ENCODE measurements at places on chromosomes 4 and X. TPM values are rescaled to one million over a fixed set of nuclear protein-coding genes. Genes with fewer than 3 reads are reported as not detected.
A peak's percentile ranks its signal among the peaks of the same experiment; 100 is the strongest.

DNA sequence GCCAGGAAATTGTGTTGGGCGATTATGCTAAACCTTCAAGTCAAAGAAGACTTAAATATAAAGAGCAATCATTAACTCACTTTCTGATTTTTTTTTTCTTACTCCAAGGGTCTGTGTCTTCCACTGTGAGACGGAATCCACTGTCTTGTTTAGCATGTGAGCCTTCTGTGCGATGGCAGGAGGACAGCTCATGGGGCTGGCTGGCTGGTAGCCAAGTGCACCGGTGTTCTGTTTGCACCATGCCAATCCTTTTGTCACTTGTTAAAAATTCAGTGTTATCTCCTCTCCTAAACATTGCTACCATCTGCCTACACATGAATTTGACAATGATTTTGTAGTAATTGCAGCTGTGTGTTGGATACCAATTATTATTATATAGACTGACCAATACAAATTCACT lies 1056.3 kb upstream of the IGFBP7 start:
- H3K36me3 ChIP-seq: no peaks in the 10 kb centered on the region
- H3K4me3 ChIP-seq: no peak overlapping the region
- no peak overlapping the region for H3K27ac ChIP-seq
- H3K4me1 ChIP-seq: no peaks in the 10 kb centered on the region
- no peaks in the 10 kb centered on the region for H3K27me3 ChIP-seq
- no peak for DNase-seq

Gene EPGN
- total RNA-seq: not detected

Gene GPC3
- total RNA-seq: not detected

Gene HSD17B13
- under 0.01 TPM for total RNA-seq

- no peaks in the 10 kb centered on the region for H3K27me3 ChIP-seq
- no peak overlapping the region for H3K27ac ChIP-seq
- H3K4me1 ChIP-seq: no peaks in the 10 kb centered on the region
- DNase-seq: no peak
- peaks cover 12% of the 10 kb centered on the region for H3K36me3 ChIP-seq
- no peak overlapping the region for H3K4me3 ChIP-seq
These were observed 25.6 kb downstream of the HSD17B11 start for GRCh38 chr4:87365348-87365747.

DNA sequence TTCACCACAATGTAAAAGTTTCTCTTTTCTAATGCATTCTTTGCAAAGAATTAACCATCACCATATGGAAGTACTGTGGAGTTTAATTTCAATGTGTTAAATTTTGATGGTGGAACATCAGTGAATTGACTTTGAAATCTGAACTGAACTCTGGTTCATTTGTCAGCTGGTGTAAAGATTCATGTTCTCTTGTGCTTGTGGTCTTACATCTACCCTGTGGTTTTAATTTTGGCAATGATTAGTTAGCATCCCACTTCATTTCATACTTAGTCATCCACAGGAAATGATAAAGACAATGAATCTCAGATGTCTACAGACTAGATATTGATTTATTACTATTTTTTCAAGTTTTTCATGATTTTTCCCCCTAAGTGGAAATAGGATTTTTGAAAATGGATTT lies 77.8 kb downstream of the GRID2 start:
- no peaks in the 10 kb centered on the region for H3K27me3 ChIP-seq
- no peaks in the 10 kb centered on the region for H3K36me3 ChIP-seq
- H3K27ac ChIP-seq: no peak overlapping the region

Gene HS6ST2
- not detected for total RNA-seq

GRCh38 chr4:77367638-77368037 lies 210.6 kb downstream of the CCNG2 start:
- no peaks in the 10 kb centered on the region for H3K36me3 ChIP-seq
- H3K4me3 ChIP-seq: no peak overlapping the region
- no peak overlapping the region for H3K27ac ChIP-seq
- no peak for DNase-seq
- peaks cover under 1% of the 10 kb centered on the region for H3K27me3 ChIP-seq
- no peaks in the 10 kb centered on the region for H3K4me1 ChIP-seq

- peak; percentile 76 for DNase-seq
- H3K36me3 ChIP-seq: no peaks in the 10 kb centered on the region
- H3K27ac ChIP-seq: peak overlapping the region; percentile 89
- peak overlapping the region; percentile 57 for H3K4me3 ChIP-seq
These were observed 893 bp upstream of the SEPTIN11 start for GRCh38 chr4:76948443-76949275.

GRCh38 chr4:12701384-12701783 lies 782.8 kb downstream of the RAB28 start:
- H3K27me3 ChIP-seq: no peaks in the 10 kb centered on the region
- H3K4me3 ChIP-seq: no peak overlapping the region
- H3K4me1 ChIP-seq: no peaks in the 10 kb centered on the region
- no peaks in the 10 kb centered on the region for H3K36me3 ChIP-seq
- no peak overlapping the region for H3K27ac ChIP-seq

DNA sequence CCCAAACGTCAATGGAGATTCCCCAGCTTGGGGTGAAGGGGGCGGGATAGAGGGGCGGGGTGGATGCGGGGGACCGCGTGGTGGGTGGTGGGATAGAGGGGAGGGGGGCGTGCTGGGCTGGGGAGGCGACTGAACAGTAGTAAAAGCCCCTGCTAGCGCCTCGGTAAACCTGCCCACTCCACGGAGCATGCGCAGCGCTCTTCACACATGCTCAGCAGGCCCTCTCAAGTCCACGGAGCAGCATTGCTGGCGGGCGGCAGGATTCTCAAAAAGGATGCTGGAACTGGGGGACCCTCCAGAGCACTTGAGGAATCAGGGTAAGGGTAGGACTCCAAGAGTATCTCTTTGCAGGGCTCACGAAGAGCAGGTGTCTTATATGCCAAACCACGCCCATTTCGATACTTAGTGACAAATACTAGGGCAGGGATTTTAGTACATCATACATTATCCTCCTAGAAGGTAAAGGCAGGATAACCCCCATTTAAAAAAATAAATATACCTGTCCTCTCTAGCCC lies 378 bp upstream of the RPS6KA6 start:
- H3K27me3 ChIP-seq: no peaks in the 10 kb centered on the region
- no peaks in the 10 kb centered on the region for H3K4me1 ChIP-seq
- DNase-seq: peak; percentile 64
- peak overlapping the region; percentile 68 for H3K4me3 ChIP-seq

DNA sequence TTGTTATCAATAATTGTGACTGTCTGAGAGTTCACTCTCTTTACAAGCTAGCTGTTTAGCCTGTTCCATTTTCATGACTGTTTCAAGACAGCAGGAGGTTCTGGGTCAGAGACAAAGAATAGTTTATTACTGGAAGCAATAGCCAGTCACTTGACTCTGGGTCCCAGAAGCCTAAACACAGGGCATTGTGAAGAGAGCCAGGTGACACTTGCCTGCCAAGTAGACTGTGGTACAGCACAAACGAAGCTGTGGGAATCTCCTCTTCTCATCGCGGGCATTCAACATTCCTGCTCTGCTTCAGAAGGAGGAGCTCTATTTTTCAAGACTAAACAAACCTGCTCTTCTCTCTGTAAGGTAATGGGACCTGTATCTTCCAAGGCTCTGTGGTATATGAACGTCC lies 485.1 kb downstream of the TRIML1 start:
- no peaks in the 10 kb centered on the region for H3K36me3 ChIP-seq
- H3K4me1 ChIP-seq: no peaks in the 10 kb centered on the region
- H3K27ac ChIP-seq: no peak overlapping the region
